ENCODE measurements at places on chromosomes 16 and 17.

GRCh38 chr16:24980077-24980793 lies 34.9 kb downstream of the ARHGAP17 start:
- no peak for DNase-seq

GRCh38 chr17:22517716-22518115 lies 825.4 kb downstream of the KCNJ18 start:
- DNase-seq, result no peak

- DNase-seq, result no peak
Observed at GRCh38 chr17:78329263-78330059, 30.4 kb downstream of the SOCS3 start.

GRCh38 chr17:76481071-76481655 lies 13.8 kb downstream of the AANAT start:
- no peak for DNase-seq

DNA sequence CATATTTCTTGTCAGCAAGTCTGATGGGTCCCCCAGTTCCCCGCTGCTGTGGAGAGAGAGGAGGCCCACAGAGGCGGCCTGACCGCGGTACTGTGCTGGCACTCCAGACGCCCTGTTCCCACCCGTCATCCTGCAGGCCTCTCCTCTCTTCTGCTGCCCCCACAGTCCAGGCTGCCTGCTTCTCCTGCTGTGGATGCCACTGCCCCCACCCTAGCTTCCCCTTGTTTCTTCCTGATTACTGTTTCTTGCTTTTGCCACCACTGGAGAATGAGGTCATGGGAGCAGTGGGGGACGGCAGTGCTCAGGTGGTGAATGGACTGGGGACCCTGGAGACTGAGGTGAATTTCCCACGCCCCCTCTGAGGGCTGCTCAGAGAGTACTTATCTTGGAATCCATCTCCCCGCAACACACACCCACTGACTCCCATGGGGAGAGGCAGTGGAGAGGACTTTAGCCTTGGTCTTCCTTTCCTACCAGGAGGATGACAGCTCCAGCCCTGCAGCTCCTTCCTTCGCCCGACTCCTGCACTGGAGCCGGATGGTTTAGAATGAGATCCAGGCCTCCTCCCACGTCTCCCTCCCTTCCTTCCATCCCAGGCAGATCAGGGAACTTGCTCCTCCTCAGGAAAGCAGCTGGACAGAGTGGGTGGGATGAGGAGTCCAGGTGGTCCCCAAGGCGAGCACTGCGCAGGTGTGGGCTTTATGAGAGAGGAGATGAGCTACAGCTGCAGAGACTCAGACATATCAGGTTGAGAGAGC lies 60.4 kb downstream of the PLXDC1 start:
- DNase-seq, result no peak

DNA sequence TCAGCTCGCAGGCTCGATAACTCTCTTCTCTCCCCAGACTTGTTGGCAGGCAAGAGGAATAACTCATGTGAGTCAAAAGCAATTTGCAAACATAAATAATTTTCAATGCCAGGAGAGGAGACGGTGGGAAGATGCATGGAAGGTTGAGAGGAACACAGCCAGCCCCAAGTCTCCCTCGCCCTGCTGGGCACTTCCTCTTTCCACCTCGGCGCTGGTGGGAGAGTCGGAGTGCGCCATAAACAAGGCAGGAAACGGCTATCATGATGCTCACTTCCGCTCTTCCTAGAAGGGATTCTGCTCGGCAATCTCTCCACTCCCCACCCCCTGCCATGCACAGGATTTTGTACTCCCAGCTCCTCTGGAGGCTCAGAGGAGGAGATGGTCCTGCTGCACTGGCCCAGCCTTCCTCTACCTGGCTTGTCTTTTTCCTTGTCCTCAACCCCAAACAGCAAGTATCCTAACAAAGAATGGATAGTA lies 13.0 kb downstream of the CBX4 start:
- no peak for DNase-seq

- no peak for DNase-seq
Observed at GRCh38 chr17:76987486-76988093, 119.4 kb downstream of the MGAT5B start.

- DNase-seq, result no peak
Observed at GRCh38 chr16:77299395-77299794, 100.2 kb downstream of the SYCE1L start.

- DNase-seq, result no peak
Observed at GRCh38 chr17:35804658-35805192, 4.6 kb upstream of the TAF15 start.

DNA sequence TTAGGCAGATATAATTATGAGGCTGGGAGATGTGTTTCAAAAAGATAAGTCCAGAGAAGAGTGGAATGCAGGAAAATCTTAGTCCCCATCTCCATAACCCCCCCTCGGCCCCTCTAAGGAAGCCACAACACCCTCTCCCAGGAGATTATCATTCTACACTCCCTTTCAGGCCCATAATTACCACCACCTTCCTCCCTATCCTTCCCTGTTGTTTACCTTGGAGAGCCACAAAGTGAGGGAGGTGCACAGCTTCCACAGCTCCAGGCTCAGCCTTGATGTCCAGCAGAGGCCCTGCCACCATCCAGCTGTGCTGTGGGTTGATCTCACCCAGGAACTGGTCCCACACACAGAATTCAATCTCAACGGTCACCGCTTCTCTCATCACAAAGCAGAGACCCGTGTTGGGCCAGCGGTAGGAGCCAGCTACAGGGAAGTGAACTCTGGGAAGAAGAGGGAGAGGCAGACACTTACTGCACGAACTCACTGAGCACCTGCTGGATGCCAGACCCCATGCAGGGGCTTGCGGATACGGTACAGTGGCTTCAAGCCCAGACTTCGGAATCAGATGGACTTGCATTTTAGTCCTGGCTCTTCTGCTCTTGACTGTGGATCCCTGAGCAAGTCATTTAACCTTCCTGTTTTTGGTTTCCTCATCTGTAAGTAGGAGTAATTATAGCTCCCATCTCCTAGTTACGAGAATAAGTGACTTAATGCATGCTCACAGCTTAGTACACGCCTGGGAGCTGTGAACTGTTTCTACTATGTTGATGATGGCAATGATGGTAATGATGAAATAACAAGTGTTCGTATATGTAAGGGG lies 44.1 kb downstream of the MIS12 start:
- no peak for DNase-seq

GRCh38 chr17:44432254-44433157 lies 43.1 kb upstream of the ITGA2B start:
- DNase-seq, result no peak

DNA sequence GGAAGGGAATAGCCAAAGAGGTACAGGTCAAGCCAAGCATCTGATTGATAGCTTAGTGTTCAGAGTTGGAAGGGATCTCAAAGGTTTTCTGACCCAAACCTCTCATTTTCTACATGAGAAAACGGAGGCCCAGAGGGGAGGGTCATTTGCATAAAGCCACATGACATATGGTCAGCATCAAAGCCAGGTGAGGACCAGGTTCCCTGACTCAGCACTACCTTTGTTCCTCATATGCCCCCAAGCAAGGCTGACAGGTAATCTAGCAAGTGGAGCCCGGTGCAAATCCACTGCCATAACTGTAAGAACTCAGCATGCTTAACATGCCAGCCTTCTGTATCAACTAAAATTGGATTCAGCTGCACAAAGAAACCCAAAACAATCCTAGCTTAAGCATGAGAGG lies 28.2 kb upstream of the CCL1 start:
- no peak for DNase-seq

GRCh38 chr16:15542261-15542660 lies 100.7 kb downstream of the MARF1 start:
- no peak for DNase-seq

GRCh38 chr17:20944014-20944865 lies 98.6 kb downstream of the USP22 start:
- no peak for DNase-seq

DNA sequence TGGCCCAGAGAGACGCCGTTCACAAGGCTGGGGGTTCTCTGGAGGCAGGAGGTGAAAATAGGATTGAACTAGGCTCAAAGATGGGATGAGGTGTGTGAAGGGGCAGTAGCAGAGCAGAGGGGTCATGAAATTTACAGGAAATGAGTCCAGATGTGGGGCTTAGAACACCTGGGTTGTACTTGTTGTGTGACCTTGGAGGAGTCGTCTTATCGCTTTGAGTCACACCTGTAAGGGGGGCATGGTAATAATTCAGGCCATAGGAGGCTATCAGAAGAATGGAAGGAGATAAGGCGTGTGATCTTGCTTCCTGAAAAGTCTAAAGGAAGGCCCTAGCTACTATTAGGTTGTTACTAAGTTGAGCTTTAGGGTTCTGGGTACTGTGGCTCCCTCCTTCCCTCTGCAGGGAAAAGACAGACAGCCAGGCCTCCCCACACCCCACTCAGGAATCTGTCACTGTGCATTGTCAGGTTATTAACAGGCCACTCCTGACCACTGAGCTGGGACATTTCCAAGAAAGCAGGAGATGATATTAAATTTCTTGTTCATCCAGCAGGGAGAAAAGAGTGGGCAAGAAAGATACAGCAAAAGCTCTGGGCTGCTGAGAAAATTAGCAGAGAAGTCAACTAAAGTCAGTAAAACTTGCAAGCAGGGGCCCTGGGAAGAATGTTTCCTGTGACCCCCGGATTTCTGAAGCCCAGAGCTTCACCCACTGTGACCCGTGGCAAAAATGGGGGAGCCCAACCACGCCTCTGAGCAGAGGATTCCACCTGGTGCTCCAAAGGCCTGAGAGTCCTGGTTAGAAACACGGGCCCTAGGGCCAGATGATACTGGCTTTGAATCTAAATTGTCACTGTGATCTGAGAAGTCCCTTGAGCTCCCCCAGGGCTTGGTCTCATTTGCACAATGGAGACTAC lies 6.0 kb upstream of the CDC42EP4 start:
- DNase-seq, result no peak

- DNase-seq, result no peak
Observed at GRCh38 chr16:66649636-66650205, 45.2 kb downstream of the CMTM3 start.

- no peak for DNase-seq
Observed at GRCh38 chr16:3259836-3260235, 3.4 kb upstream of the MEFV start.
